Activated CD4-positive, alpha-beta memory T cell treated with anti-CD3 and anti-CD28 coated beads for 36 hours (primary cell): ENCODE measurements at places on chromosomes 2 and 18.

GRCh38 chr2:18284331-18284730 lies 276.1 kb downstream of the RDH14 start:
- no peak for DNase-seq

DNA sequence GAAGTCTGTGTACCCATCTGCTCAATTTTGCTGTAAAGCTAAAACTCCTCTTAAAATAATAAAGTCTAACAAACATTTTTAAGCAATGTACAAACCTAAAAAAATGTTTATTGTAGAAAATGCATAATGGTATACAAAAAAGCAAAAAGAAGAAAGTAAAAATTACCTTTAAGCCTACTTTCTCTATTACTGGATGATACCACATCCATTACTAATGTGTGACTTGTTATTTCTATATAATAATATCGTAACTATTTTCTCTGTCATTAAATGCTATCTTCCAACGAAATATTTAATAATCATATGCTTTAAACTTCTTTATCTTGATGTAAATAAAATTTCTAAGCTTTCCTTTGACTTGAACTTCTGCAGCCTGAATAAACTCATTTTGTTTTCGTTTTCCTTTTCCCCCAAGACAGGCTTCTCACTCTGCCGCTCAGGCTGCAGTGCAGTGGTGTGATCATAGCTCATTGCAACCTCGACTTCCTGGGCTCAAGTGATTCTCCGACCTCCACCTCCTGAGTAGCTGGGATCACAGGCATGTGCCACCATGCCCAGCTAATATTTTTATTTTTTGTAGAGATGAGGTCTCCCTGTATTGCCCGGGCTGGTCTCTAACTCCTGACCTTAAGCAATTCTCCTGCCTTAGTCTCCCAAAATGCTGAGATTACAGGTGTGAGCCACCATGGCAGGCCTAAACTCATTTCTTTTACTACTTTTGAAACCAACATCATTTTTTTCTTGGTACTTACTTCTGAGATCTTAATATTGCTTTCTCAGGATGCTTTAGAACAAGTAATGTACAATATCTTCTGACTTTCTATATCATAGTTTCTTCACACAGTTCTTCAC lies 18.1 kb upstream of the DNAH7 start:
- DNase-seq, result no peak

GRCh38 chr2:50613161-50613560 lies 418.8 kb downstream of the NRXN1 start:
- no peak for DNase-seq

DNA sequence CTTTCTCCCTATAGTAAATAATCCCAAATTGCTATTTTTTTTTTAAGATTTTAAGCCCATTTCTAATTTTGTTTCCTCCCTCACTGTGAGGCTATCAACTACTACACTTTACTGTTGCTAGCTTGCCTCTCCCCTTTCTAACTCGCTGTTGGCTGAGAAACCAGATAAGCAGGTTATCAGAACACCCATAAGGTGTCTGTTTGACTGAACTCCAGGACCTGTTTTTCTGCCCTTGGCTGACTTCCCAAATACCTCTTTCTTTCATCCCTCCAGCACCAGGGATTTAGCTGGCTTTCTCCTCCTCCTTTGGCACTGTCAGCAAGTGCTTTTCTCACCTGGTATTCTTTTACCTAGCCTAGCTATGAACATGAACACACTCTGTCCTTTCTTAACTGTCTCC lies 11.1 kb downstream of the TRAK2 start:
- DNase-seq, result no peak

GRCh38 chr2:106201661-106202060 lies 7.6 kb upstream of the UXS1 start:
- no peak for DNase-seq

DNA sequence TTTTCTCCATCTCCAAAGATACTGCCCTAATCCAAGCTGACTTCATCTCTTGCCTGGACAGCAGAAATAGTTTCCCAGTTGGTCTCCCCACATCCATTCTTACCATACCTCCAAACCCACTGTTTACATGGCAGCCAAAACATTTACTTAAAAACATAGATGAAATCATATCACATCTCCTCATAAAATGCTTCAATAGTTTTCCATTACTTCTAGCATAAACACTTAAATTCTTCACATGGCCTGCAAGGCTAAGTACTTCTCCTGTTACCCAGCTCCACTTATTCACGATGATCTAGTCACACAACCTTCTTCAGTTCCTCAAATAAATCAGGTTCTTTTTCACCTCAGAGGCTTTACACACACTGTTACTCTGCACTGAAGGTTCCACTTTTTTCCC lies 185.8 kb upstream of the ACVR2A start:
- DNase-seq, result no peak

DNA sequence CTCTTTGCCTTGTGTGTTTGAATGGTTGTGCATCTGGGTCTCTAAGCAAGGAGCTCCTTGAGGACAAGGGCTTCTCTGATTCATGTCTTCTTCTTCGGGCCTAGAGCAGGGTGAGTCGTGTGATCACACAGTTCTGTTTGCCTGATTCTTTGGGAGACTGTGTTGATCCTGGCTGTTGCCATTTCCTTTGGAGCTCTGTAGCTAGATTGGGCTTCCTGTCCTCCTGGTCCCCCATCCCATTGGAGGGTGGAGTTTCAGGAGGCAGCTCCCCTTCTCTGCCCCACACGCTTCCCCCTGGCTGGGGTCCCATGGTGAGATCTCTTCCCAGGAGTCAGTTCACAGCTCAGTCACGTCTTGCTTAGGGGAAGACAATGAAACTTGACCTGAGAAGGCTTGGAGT lies 92.8 kb downstream of the TRIB2 start:
- DNase-seq, result no peak

DNA sequence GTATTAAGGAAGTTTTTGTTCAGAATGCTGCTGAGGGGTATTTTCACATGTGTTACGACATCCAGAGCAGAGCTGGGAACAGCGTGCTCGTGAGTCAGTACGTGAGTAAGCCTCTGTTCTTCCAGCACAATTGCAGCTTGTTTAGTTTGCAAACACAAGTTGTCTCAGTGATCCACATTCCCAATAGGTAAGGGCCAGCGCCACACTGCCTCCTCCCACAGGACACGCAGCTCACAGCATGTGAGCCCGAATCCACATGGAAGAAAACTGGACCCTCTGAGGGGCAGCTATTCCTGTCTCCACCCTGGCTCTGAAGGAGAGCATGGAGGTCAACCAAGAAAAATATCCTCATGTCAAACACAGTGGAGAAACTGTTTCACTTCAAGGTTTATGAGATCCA lies 173.9 kb upstream of the PID1 start:
- DNase-seq, result no peak

GRCh38 chr2:19837235-19837766 lies 64.5 kb downstream of the TTC32 start:
- DNase-seq, result no peak

GRCh38 chr2:155733091-155733853 lies 599.2 kb downstream of the NR4A2 start:
- DNase-seq, result no peak

GRCh38 chr18:9135912-9136314 lies 668 bp upstream of the ANKRD12 start:
- DNase-seq, result no peak

DNA sequence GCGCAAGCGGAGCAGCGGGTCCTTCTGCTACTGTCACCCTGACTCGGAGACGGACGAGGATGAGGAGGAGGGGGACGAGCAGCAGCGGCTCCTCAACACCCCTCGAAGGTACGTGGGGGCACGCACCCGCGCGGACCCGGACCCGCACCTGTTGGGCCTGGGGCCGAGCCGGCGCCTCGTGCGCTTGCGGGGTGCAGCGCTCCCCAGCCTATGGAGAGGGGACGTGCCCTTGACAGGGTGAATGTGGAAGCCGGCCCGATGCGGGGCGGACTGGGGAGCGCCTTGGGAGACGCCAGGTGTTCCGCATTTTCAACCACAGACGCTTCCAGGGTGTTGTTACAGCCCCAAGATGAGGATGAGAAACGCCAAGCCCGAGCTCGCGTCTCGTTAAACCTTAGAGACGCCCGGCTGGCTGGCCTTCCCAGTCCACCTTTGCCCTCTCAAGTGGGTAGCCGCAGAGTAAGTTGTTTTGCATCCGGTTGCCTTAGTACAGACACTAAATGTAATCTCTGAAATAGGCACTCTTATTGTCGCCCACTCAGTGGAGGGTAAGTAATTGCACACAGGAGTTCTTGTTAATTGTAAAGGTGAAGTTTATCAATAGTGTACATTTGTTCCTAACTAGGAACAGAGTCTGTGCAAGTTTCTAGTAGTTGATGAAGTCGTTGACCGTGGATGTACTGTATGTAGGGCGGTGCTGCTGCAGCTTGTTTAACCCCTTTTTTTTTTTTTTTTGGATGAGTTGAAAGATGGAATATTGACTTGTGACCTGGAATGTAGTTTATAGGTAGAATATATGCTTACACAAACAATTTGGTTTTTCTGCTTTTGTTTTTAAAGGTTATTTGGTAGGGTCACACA lies 815 bp downstream of the GMCL1 start:
- DNase-seq, result peak; percentile 66
